ENCODE measurements at places on chromosomes 16 and 17. TPM values are rescaled to one million over a fixed set of nuclear protein-coding genes. Genes with fewer than 3 reads are reported as not detected.
A peak's percentile ranks its signal among the peaks of the same experiment; 100 is the strongest.

DNA sequence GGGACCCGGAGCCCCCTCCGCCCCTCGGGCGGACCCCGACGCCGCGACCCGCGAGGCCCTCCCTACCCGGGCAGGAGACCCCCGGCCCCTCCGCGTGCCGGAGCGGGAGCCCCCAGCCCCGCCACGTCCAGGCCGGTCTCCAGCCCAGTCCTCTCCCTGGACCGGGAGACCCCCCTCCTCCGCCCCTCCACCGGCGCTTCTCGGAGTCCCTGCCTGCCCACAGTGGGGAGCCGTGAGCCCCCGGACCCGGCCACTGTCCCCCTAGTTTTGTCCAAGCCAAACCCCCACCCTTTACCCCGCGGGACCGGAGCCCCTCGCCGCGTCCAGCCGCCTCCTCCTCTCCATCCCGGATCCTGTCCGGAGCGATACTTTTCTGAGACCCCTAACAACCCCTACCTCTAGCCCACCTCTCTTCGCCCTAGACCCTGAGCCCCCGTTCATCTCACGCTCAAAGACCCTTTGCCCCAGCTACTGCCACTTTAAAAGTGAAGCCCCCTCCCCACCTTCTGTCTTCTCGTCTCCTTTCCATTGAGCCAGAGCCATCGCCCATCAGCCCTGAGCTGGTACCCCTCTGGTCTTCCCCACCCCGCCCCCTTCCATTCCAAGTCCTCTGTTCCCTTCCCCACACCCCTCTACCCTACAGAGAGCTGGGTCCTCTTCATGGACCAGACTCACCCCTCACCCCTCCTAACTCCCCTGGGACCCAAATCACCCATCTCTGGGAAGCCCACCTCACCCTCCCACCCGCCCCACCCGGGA lies 1.0 kb downstream of the NECAB2 start:
- DNase-seq, result peak; percentile 32

DNA sequence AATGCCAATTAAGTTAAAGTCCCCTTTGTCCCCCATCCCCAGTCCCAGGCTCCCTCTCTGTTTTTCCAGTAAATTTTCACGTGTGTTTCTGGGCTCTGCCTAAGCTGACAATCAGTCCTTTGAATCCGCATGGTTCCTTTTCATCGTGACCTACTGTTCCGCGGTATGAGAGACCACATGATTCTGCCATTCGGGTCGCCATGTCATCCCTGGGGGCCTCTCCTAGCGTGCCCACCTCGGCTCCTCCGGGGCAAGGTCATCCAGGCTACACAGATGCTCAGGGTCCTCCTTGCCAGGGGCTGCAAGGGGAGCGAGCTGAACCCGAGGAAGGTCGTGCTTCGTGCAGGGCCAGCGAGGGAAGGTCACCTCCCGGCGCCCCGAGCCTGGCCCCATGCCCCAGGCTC lies 157.6 kb downstream of the RAB11FIP4 start:
- DNase-seq, result no peak

YPEL2 gene
- 22.9 TPM for total RNA-seq

STX1B gene
- total RNA-seq, result 0.32 TPM

MARVELD3 gene
- 6.7 TPM for total RNA-seq
